Naive thymus-derived CD8-positive, alpha-beta T cell (primary cell): ENCODE measurements at places on chromosomes 1 and 21.

GRCh38 chr1:160207118-160207650 lies 2.0 kb downstream of the PEA15 start:
- H3K4me3 ChIP-seq: peak overlapping the region; percentile 67
- H3K4me1 ChIP-seq: peaks cover 51% of the 10 kb centered on the region
- peaks cover 10% of the 10 kb centered on the region for H3K36me3 ChIP-seq
- no peak overlapping the region for H3K27ac ChIP-seq

DNA sequence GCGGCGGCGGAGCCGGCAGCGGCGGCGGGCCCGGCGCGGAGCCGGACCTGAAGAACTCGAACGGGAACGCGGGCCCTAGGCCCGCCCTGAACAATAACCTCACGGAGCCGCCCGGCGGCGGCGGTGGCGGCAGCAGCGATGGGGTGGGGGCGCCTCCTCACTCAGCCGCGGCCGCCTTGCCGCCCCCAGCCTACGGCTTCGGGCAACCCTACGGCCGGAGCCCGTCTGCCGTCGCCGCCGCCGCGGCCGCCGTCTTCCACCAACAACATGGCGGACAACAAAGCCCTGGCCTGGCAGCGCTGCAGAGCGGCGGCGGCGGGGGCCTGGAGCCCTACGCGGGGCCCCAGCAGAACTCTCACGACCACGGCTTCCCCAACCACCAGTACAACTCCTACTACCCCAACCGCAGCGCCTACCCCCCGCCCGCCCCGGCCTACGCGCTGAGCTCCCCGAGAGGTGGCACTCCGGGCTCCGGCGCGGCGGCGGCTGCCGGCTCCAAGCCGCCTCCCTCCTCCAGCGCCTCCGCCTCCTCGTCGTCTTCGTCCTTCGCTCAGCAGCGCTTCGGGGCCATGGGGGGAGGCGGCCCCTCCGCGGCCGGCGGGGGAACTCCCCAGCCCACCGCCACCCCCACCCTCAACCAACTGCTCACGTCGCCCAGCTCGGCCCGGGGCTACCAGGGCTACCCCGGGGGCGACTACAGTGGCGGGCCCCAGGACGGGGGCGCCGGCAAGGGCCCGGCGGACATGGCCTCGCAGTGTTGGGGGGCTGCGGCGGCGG lies 1.0 kb downstream of the ARID1A start:
- peak overlapping the region; percentile 72 for H3K4me3 ChIP-seq
- H3K27me3 ChIP-seq: no peaks in the 10 kb centered on the region
- peak; percentile 72 for DNase-seq
- peaks cover 31% of the 10 kb centered on the region for H3K4me1 ChIP-seq
- no peaks in the 10 kb centered on the region for H3K36me3 ChIP-seq

- H3K27ac ChIP-seq: no peak overlapping the region
- no peaks in the 10 kb centered on the region for H3K36me3 ChIP-seq
Measured at GRCh38 chr21:41610042-41610839, 102.3 kb upstream of the TMPRSS2 start.

DNA sequence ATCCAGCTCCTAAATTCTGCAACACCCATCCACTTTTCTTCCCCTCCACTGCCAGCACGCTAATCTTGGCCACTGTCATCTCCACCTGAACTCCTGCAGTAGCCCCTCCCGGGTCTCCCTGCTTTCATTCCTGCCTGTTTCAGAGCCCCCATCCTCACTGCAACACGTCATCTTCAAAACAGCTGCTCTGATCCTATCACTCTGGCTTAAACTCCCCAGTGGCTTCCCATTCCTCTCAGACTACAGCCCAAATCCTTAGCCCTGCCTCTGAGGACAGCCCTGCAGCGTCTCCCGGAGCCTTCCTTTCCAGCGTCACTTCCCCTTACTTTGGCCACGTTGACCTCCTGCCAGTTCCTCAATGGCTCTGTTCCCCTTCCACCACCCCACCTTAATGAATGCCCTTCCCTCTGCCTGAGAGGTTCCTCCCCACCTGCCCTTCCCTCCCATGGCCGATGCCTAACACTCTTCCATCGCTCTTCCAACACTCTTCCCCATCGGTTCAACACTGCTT lies 22.9 kb upstream of the IFNAR2 start:
- peak overlapping the region; percentile 60 for H3K4me3 ChIP-seq
- H3K4me1 ChIP-seq: peaks cover 86% of the 10 kb centered on the region
- H3K27me3 ChIP-seq: no peaks in the 10 kb centered on the region
- H3K36me3 ChIP-seq: no peaks in the 10 kb centered on the region
